Left hindlimb (tissue), 1 donor: ENCODE measurements at places on chromosomes 4 and X.

DNA sequence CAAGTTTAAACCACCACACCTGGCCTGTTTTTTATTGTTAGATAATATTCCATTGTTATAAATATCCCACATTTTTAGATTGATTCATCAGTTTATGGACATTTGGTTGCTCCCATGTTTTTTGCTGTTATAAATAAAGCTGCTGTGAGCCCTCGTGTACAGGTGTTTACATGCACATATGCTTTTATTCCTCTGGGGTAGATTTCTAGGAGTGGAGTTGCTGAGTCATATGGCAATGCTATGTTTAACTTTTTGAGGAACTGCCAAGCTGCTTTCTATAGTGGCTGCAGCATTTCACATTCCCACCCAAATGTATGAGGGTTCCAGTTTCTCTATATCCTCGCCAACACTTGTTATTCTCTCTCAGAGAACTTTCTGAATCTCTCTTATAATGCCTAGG, 90.5 kb downstream of the TBL1X start:
- DNase-seq = no peak

GRCh38 chrX:153646620-153647373, at the start of gene DUSP9:
DUSP9 (plus strand) TSS chrX:153647203; CDS start chrX:153647954, 751 bp downstream.
- DNase-seq = no peak

DNA sequence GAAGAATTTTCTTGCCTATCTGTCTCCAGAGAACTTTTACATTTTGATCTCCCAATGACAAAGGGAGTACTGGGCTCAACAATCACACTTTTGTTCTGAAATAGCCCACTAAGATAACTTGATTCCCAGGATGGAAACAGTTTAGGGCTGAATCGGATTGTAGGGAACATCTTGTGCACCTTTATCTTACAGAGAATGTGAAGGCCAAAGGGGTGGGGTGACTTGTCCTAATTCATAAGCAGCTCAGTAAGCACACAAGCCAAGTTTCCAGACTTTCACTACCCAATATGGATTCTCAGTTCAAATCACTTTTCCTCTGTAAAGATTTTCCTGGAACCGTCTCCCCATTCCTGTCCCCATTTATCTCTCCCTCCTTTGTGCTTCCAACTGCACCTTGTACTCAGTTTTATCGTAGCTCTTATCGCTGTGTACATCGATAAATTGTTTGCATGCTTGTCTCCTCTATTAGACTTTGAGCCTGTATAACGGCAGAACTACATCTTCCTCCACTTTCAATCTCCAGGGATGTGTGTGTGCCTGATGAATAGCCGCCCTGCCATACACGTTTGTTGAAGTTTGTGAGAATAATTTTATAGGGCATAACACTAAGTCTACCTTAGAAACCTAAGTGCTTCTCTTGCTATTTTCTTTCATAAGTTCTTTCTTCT, 77.4 kb downstream of the MBNL3 start:
- DNase-seq = no peak

GRCh38 chr4:3285558-3286334, 7.1 kb upstream of the RGS12 start:
- no peak for DNase-seq

DNA sequence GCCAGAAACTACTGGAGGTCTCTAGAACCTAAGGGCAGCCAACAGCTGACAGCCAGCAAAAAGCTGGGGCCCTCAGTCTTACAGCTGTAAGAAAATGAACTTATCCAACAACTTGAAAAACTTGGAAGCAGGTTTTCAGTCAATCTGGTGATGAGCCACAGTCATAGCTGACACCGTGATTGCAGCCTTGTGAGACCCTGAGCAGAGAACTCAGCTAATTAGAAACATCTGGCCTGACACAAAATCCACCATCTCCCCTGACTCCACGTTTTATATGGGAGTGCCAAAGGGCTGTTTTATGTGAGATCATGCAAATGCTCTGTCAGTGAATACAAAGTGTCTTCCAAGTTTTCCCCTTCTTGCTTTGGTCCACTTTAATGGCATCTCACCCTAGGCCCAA, 198.8 kb upstream of the DCAF8L1 start:
- DNase-seq = no peak

- DNase-seq = no peak
Measured at GRCh38 chr4:40363382-40363920, 28.3 kb downstream of the CHRNA9 start.

- no peak for DNase-seq
Measured at GRCh38 chr4:25068386-25068785, 37.6 kb upstream of the LGI2 start.

- no peak for DNase-seq
Measured at GRCh38 chr4:187184508-187184907, 460.9 kb upstream of the FAT1 start.

GRCh38 chr4:34891892-34892291, 1352.4 kb downstream of the ARAP2 start:
- no peak for DNase-seq

- peak; percentile 48 for DNase-seq
Measured at GRCh38 chr4:152591396-152591795, 55.5 kb upstream of the FBXW7 start.
